ENCODE measurements at places on chromosomes 4 and X.

DNA sequence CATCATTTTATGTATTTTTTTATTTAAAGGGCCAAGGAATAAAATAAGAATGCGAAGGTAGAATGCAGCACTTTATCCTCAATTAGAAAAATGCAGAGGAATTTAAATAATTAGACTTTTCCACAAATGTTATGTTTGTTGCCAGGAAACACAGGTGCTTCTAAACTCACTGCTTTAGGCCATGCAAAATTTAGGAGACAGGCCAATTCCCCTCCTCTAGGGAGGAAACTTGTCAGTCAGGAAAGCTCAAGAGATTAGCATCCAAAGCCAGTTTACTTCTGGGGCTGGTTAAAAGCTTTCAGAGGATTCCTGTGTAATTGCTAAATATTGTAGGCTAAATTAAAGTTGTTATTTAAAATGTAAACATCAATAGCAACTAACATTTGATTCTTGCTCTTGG lies 124.5 kb downstream of the DMD start:
- DNase-seq = no peak

DNA sequence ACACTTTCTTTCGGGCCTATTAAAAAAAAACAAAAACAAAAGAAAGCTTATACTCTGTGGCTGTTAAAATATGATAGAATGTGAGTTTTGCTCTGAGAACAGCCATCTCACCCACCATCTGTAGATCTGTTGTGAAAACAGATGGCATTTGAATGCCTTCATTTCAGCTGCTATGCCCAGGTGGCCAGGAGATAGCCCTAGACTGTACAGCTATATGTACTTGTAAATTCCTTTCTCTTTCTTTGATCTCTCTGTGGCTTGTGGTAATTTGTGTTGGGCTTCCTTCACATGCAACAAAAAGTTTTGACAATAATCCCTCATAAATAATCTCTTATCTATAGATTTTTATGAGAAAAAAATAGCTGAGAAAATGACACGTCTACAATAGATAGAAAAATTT lies 38.1 kb downstream of the PNPLA4 start:
- no peak for DNase-seq

DNA sequence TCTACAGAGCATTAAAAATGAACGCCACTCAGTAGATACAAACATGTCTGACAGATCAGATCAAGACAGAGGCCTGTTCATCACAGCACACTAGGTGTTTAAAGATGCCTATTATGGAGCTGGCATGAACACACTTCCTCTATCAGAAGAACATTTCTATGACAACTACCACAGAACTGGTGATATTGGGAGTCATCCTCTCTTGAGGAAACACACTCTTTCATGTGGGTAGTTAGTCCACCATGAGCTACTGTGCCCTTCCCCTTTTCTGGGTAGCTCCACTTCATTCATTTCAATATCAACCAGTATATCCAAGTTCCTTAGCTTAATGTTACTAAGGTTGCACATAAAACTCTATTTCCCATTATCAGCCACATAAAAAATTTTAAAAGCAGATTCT lies 46.7 kb downstream of the MAOB start:
- no peak for DNase-seq

DNA sequence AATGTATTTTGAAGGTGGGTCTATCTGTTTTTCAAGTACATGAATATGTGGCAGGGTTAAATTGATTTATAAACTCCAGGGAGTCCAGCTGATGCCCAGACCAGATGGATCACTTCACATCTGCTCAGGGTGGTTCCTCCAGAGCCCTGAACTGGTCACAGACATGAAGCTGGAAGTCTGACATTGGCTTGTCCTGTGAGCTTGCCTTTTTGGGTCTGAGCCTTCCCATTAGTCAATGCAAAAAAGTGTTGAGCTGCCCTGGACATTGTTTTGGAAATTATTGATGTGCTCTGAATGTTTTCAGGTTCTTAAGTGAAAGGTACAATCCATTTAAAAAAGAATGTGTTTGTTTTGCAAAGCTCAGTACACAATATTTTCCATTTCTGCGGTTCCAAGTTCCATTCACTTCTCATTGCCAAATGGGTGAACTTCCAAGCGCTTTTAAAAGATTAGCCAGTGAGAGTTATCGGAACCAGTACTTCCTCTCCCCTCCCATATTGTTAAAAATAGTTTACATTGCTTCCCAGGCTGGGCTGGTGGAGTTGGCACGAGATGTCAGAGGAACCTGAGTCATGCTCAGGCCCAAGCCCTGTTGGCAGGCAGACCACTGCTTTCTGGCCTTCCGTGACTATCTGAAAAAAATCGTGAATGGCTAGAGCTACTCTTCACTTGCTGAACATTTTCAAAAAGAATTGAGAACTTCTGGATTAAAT lies 52.1 kb downstream of the PDGFRA start:
- DNase-seq = no peak

DNA sequence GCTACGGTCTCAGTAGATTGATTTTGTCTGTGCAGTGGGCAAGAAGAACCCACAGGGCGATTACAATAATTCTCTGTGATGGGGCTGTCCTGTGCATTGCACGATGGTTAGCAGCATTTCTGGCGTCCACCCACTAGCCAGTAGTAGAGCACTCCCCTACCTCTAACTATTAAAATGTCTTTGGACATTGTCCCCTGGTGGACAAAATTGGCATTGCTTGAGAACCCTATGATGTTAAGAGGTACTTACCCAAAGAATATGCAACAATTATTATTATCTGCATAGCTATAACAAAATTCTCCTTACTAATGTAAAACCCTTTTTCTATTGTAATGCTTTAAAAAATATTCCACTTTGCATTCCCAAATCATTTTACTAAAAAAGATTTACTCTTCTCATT lies 109.5 kb upstream of the VCX3A start:
- no peak for DNase-seq

All from activated CD4-positive, CD25-positive, alpha-beta regulatory T cell treated with anti-CD3 and anti-CD28 coated beads, Interleukin-2, amount 50 U/mL, for 72 hours (primary cell).